Heart right ventricle (tissue), 16 donors: ENCODE measurements at places on chromosomes 6 and 20.

GRCh38 chr6:90701146-90701781 is 114.4 kb upstream of the MAP3K7 start:
- H3K36me3 ChIP-seq: no peaks in the 10 kb centered on the region
- H3K27me3 ChIP-seq: no peaks in the 10 kb centered on the region
- DNase-seq: no peak
- H3K27ac ChIP-seq: no peak overlapping the region
- H3K4me3 ChIP-seq: no peak overlapping the region
- no peaks in the 10 kb centered on the region for H3K4me1 ChIP-seq

GRCh38 chr6:33170176-33171015 is 21.9 kb downstream of the COL11A2 start:
- no peak overlapping the region for H3K27ac ChIP-seq
- no peak for DNase-seq
- H3K27me3 ChIP-seq: no peaks in the 10 kb centered on the region
- no peaks in the 10 kb centered on the region for H3K4me1 ChIP-seq
- no peaks in the 10 kb centered on the region for H3K36me3 ChIP-seq

DNA sequence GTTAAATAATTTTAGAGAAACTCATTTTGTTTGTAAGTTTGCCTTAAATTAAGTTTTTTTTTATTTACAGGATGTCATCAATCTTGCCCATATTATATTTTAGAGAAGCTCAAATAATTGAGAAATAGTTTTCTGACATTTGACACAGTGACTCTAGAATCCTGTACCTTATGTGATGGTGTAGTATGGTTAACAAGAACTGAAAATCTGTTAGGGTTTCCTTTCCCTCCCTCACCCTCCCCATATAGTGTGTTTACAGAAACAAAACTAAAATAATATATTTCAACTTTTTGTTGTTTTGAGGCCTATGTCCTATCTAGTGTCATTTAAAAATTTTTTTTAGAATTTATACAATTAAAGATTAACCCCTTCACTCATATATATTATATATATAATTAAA is 91.8 kb downstream of the SESN1 start:
- H3K27me3 ChIP-seq: no peaks in the 10 kb centered on the region
- H3K4me1 ChIP-seq: peaks cover 50% of the 10 kb centered on the region
- no peak for DNase-seq

- no peaks in the 10 kb centered on the region for H3K4me1 ChIP-seq
- H3K27ac ChIP-seq: no peak overlapping the region
- no peaks in the 10 kb centered on the region for H3K27me3 ChIP-seq
- no peak for DNase-seq
- H3K36me3 ChIP-seq: no peaks in the 10 kb centered on the region
Observed at GRCh38 chr6:134223796-134224420, 94.0 kb downstream of the SGK1 start.

GRCh38 chr20:16028923-16029322 is 544.3 kb downstream of the KIF16B start:
- H3K27ac ChIP-seq: no peak overlapping the region
- no peaks in the 10 kb centered on the region for H3K27me3 ChIP-seq
- no peak for DNase-seq
- H3K4me1 ChIP-seq: no peaks in the 10 kb centered on the region

DNA sequence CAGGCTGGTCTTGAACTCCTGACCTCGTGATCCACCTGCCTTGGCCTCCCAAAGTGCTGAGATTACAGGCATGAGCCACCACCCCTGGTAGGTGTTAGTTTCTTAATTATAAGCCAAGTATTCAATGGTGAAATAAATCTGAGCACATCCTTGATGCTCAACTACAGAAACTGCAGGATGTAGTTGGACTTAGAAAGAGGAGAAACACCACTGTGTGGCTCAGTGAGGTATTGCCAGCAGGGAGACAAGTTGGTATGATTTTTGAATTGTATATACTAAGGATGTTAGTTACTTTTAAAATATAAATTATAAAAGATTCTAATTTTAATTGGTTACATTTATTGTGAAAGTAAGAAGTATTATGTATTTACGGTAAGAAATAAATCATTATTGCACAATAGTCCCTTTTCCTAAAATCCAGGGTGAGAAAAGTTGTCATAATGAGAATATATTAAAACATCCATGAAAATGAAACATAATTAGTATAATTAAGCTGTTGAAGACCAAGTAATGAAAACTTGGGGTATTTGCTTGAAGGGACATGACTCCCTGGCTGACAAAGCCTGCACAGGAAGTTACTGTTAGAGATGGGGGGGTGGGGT is 17.6 kb downstream of the SLC18B1 start:
- H3K4me1 ChIP-seq: no peaks in the 10 kb centered on the region
- no peak for DNase-seq
- H3K27ac ChIP-seq: no peak overlapping the region
- no peaks in the 10 kb centered on the region for H3K27me3 ChIP-seq
- no peak overlapping the region for H3K4me3 ChIP-seq
- H3K36me3 ChIP-seq: peaks cover 4% of the 10 kb centered on the region

DNA sequence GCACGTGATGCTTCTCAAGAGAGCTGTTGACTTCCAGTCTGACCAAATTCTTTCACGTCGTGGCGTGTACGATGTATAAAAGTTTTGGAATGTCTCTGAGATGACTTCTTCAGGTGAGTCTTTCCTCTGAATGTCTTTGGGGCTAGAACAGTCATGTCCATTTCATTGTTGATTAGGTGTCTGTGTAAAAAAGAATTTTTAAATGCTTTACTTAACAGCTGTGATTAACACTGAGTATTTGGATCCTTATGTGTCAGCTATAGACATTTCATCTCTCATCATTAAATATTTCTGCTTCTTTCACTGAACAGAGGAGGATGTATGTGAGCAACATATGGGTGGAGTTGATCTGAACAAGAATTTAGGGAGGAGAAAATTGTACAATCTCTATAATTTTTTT is 29.3 kb upstream of the KIF13A start:
- no peak overlapping the region for H3K27ac ChIP-seq
- no peaks in the 10 kb centered on the region for H3K4me1 ChIP-seq
- H3K27me3 ChIP-seq: no peaks in the 10 kb centered on the region

- no peak overlapping the region for H3K4me3 ChIP-seq
- no peaks in the 10 kb centered on the region for H3K36me3 ChIP-seq
- H3K27ac ChIP-seq: peak overlapping the region; percentile 81
- H3K27me3 ChIP-seq: no peaks in the 10 kb centered on the region
Observed at GRCh38 chr6:142853244-142854180, 91.5 kb downstream of the HIVEP2 start.

DNA sequence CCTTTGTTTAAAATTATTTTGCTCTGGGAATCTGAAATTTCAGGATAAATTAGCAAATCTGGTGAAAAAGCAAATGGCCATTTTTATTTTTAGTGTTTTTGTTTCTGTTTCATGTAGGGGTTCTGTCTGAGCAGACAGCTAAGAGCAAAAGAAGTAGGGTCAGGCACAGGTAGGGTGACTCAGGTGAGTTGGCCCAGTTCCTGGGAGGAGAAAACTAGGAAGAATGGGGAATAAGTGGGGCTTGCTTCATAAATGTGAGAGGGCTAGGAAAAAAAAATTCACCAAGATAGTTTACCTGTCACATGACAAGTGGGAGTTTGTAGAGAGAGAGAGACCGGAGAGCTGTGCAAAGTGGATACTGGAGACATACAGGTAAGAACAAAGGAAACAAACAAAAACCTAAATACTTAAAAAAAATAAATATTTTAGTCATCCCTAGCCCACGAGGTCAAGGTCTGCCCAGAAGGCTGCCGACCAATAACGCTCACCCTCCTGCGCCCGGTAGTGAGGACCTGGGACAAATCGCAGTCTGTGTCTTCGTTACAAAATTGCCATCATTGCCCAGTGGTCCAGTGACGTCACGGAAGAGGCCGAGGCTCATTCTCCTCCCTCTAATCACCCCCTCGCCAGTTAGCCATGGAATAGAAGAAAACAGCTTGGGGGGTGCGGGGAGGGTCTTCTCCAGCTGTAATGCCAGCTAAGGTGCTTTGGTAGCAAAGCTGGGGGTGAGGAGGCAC is 2.3 kb downstream of the THBD start:
- DNase-seq: no peak
- no peaks in the 10 kb centered on the region for H3K27me3 ChIP-seq
- H3K27ac ChIP-seq: peak overlapping the region; percentile 88
- peak overlapping the region; percentile 64 for H3K4me3 ChIP-seq

GRCh38 chr6:14074476-14075094 is 43.0 kb upstream of the CD83 start:
- no peak for DNase-seq
- peak overlapping the region; percentile 63 for H3K27ac ChIP-seq
- no peaks in the 10 kb centered on the region for H3K36me3 ChIP-seq
- no peaks in the 10 kb centered on the region for H3K27me3 ChIP-seq

GRCh38 chr20:48877304-48877703 is 44.2 kb upstream of the ARFGEF2 start:
- no peaks in the 10 kb centered on the region for H3K36me3 ChIP-seq
- H3K27me3 ChIP-seq: no peaks in the 10 kb centered on the region
- no peak overlapping the region for H3K27ac ChIP-seq
- no peak for DNase-seq
- H3K4me1 ChIP-seq: no peaks in the 10 kb centered on the region
- no peak overlapping the region for H3K4me3 ChIP-seq

GRCh38 chr6:42396720-42397119 is 55.0 kb downstream of the TRERF1 start:
- no peaks in the 10 kb centered on the region for H3K36me3 ChIP-seq
- H3K4me1 ChIP-seq: no peaks in the 10 kb centered on the region
- DNase-seq: no peak
- no peak overlapping the region for H3K27ac ChIP-seq
- H3K27me3 ChIP-seq: no peaks in the 10 kb centered on the region
- H3K4me3 ChIP-seq: no peak overlapping the region

DNA sequence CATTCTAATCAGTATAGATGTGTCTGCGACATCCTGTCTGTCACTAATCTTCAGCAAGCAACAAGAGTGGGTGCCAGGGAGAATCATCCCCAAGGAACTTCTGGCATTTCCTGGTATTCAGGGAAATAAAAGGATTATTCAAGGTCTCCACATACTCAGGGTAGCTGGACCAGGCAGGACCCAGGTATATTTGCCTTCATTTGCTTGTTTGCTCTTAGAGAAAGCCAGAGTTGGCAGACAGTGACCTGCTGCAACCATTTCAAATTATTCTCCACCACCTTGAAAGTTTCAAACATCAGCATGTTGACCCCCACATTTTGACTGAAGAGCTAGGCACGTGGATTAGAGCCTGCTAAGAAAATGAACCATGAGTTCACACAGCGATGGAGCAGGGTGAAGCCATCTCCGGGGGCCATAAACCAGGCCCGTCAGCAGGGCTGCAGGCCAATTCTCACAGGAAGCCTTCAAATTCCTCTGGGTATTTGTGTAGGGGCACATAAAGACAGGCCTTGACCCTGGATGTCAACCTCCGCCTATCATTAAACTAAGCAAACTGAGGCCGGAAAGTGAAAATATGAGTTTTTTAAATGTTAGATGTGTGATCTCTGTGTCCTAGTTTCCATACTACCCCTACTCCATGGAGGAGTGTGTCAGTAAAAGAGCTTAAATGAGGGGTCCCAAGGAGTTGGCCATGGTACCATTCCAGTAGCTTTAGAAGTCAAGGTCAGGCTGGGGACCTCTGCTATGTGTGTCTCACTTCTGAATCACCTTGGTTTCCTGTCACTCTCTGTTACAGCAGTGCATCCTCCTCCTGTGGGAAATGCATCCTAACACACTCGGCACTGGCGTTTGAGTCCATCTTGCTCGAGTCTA is 32.9 kb downstream of the TRAM2 start:
- DNase-seq: peak; percentile 40
- peak overlapping the region; percentile 6 for H3K27ac ChIP-seq
- H3K27me3 ChIP-seq: no peaks in the 10 kb centered on the region
- H3K4me3 ChIP-seq: no peak overlapping the region
- peaks cover 83% of the 10 kb centered on the region for H3K4me1 ChIP-seq
